ENCODE measurements at places on chromosomes 5 and 9. TPM values are rescaled to one million over a fixed set of nuclear protein-coding genes. Genes with fewer than 3 reads are reported as not detected.

IL4 gene
- not detected for total RNA-seq

SPAAR gene
- 4.9 TPM for total RNA-seq

GRCh38 chr9:74951725-74952151 is 974 bp downstream of the C9orf40 start:
- DNase-seq = no peak

C9 gene
- not detected for total RNA-seq

- DNase-seq = no peak
Measured at GRCh38 chr5:130116462-130116861, 212.2 kb downstream of the CHSY3 start.

DNA sequence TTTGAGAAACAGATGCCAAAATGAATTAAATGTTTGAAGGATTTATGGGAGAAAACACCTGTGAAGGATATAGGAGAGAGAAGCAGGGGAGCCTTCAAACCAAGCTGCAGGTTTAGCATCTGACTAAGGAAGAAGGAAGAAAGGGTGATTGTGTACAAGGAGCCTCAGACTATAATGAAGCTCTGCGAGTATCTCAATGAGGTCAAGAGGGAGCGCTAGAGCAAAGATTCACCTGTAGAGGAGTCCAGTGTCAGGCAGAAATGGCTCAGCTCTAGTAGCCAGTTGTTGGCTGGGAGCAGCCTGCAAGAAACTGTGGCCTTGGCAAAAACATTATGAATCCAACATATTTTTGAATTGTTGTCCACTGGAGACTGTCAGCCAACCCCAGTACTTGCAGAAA is 20.0 kb upstream of the GHR start:
- DNase-seq = no peak

DNA sequence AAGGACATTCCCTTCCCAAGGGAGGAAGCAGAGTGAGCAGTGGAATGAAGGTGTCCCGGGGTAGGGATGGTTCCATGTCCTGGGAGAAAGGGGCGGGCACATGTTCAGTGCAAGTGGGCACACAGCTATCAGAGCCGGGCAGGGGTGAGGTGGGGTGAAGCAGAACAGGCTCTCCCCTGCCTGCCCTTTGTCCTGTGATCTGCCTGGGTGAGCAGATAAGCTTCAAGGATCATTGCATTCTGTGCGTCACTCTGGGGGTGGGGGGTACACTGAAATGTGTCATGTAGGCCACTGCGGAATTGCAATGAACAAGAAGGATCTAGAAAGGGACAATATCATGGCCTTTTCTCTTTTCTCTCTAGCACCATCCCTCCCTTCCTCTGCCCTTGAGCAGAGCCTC is 61.7 kb upstream of the SHB start:
- no peak for DNase-seq

- no peak for DNase-seq
Measured at GRCh38 chr9:93077811-93078210, 18.2 kb upstream of the CARD19 start.

TOR1B gene
- total RNA-seq = 28.4 TPM

ADGRD2 gene
- total RNA-seq = not detected

RMRP gene
- 1,550 TPM for total RNA-seq

CXCL14 gene
- 27.5 TPM for total RNA-seq

- no peak for DNase-seq
Measured at GRCh38 chr5:170450061-170450669, 53.7 kb upstream of the KCNIP1 start.

- DNase-seq = no peak
Measured at GRCh38 chr9:125829743-125830142, 82.6 kb downstream of the PBX3 start.

DNA sequence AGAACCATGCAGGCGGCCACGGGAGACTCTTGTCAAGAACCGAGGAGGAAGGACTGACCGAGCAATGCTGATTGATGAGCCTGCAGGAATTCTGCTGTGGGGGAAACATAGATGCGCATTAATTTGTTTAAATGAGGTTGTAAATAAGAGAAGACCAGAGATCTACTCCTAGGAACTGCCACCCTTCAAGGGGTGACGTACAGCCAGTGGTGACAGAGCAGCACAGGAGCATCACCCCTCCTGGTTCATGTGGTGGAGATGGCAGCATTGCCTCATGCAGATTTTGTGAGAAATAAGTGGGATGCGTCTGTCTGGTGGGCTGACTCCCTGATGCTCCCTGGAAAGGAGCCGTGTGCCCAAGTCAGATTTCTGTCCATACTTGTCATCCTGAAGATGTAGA is 22.2 kb downstream of the SRD5A1 start:
- no peak for DNase-seq

GRCh38 chr9:117772960-117773359 is 68.8 kb downstream of the TLR4 start:
- no peak for DNase-seq

MARCHF11 gene
- total RNA-seq = not detected

WASHC1 gene
- 19.8 TPM for total RNA-seq

DNA sequence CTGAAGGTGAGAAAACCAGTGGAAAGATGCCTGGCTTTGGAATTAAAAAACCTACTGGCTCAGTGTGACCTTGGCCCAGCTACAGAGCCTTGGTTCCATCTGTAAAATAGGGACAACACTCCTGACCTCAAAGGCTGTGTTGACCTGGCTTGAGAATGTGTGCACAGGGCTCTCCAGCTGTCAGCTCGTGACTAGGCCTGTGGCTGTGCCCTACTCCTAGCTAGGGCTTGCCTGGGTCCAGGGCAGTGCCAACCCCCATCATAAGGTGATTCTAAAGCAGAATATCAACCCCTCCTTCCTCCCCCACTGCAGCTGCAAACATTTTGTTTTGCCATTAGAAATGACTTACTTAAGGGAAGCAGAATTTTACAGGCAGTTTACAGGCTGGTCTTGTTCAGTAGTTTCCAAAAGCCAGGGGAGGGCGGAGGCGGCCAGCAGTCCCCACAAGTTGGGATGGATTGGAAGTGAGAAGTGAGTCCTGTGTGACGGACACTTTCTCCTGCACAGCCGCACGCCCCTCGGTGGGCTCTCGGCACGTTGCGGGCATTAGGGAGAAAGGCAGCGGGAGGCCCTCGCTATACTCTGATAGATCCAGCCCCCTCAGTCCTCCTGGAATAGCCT is 7.3 kb downstream of the PITX1 start:
- no peak for DNase-seq

GLRA1 gene
- not detected for total RNA-seq

DNA sequence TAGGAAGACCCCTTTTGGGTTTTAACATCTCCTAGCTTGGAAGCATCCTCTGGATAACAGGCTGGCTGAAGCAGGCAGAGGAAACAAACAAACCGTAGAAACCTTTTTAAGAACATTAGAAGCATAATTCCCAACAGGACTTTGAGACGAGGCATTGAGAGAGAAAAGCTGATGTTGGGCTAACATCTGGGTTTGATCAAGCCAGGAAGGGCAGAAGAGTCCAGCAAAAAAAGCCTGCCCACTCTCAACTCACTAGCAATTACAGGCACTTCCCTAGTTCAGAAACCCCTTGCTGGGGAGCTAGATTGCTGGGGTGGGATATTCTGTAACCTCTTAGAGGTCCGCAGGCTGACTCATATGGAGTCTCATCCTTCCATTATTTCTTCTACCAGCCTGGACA is 75.4 kb upstream of the CTNNA1 start:
- no peak for DNase-seq

DNA sequence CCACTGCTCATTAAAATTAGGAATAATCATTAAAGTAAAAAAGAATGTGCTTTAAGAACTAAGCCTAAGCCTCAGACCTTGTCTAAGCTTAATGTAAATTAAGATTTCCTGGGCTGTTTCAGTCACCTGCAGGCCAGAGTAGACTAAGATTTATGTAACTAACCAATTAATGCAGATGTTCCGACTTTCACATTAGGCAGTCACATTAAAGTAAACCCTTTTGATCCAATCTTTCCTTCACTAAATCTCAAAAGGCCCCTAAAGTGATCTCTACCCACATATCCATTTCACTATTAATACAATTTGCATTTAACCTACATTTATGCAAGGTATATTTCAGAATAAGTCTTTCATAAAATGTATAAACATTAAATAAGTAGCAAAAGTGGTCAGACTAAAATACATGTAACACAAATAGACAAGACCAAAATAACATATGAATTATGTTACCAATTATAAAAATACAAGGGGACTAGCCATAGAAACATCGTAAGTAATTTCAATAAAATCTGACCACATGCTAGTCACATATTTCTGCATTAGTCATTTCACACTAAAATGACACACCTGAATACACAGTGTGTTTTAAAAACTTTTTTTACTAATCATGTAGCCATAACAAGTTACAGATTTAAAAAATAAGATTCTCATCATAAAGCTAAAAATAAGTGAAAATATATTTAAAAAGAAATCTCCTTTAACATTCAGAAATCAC is 7.7 kb downstream of the NR3C1 start:
- DNase-seq = no peak

GRCh38 chr9:1070692-1071091 is 20.5 kb downstream of the DMRT2 start:
- DNase-seq = no peak

CORO2A gene
- total RNA-seq = 3.1 TPM

GRCh38 chr5:149205625-149206523 is 64.6 kb downstream of the ABLIM3 start:
- no peak for DNase-seq

- no peak for DNase-seq
Measured at GRCh38 chr9:18137815-18138214, 336.1 kb upstream of the ADAMTSL1 start.

ASS1 gene
- 81.7 TPM for total RNA-seq

SCGB3A2 gene
- total RNA-seq = not detected

GRCh38 chr5:95870105-95870672 is 47.7 kb upstream of the GLRX start:
- DNase-seq = no peak

DNA sequence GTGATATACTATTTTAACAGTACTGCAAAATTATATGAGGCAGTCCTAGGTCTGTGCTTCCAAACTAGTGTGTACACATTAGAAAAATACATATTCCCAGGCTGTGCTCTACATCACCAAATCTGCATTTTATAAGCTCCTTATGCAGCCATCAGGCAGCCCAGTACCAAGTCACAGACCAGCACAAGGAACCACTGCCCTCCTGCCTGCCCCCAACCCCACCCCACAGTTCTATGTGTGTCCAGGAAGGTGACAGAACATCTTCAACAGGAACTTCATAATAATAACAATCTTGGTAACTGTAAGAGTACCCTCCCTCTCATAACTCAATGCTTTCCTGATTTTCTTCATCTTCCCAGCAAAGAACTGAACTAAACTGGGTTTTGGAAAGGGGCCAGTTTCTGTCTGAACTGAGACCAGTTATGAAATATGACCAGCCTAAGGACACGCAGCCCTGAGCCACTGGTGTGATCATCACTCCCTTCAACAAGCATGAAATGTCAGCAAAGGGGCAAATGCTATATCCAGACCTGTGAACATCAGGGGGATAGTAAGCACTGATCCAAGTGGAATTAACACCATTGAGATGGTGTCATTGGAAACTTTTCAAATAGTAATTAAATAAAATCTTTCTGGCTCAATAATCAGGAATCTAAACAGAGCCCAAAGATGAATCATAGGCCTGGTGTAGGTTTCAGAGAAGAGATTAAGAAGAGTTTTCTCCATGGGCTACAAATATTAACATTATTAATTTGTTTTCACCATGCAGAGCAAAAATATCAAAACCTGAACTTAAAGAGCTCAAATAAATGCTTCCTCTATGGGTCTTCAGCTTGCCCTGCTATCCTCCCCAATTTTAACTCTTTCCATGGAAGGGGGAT is 82.1 kb downstream of the DPYSL3 start:
- DNase-seq = peak; percentile 53

GRCh38 chr5:171846323-171846722 is 60.7 kb downstream of the SMIM23 start:
- DNase-seq = no peak

GRCh38 chr9:34291023-34291422 is 38.0 kb downstream of the KIF24 start:
- no peak for DNase-seq

DNA sequence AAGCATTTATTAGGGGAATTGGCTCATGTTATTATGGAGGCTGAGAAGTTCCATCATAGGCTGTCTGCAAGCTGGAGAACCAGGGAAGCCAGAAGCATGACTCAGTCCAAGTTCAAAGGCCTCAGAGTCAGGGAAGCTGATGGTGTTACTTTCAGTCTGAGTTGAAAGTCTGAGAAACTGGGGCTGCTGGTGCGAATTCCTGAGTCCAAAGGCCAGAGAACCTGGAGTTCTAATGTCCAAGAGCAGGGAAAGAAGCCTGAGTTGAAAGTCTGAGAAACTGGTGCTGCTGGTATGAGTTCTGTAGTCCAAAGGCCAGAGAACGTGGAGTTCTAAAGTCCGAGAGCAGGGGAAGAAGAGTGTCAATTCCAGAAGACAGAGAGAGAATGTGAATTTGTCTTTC is 641.1 kb downstream of the ISL1 start:
- DNase-seq = no peak

DNA sequence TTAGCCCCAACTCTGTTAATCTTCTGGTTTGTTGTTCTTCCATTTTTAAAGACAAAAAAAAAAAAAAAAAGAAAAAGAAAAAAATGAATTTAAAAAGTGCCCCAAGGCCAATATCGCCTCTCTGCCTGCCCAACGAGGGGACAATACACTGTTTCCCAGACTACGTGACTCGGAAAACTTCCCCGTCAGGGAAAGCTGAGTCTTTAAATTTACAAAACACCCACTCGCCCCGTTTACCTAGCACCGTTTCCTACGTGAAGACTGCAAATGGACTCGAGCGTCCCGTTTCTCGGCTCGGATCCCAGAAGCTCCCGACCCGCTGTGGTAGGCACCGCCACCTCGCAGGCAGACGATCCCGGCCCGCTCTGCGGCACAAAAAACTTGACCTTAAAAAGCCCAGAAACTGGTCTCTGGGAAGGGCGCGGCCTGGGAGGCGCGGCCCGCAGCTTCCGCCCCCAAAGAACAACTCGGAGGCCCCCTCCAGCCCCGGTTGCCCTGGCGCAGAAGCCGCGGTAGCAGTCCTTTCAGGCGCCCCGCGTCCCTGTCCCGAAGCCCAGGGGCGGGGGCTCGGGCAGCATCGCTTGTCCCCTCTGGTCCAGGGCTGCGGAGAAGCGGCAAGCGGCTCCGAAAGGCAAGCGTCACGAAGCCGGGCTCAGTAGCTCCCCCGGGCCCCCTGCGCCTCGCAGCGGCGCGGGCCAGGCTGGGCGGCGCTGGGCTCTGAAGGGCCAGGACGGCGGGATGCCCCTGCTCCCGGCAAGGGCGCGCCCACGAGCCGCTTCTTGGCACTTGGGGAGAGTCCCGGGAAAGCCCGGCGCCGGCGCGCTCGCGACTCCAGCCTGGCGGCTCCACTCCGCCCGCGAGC is at the start of gene GCNT4:
TSS of gene GCNT4 (minus strand) at position 367 of the 862 bp plus-strand sequence. CDS start 22,521 bp downstream, outside the sequence.
- no peak for DNase-seq

DNA sequence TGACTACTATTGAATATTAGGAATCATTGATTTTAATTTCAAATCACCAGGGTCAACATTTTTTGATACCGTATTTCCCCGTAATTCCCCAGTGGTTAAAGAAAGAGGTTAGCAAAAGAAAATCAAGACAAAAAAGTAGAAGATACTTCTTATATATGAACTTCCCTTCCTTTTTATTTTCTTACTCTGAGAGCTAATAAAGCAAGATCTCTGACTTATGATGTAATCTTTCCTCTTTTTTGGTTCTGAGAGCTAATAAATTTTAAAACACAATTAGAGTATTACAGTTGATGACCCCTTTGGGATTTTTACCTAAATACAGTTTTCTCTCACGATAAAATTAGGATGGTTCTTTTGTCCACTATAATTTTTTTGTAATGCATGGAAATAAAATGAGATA is 9.2 kb upstream of the FYB1 start:
- no peak for DNase-seq
